Right lung (tissue), 10 donors: ENCODE measurements at places on chromosomes 11 and 22. TPM values are rescaled to one million over a fixed set of nuclear protein-coding genes. Genes with fewer than 3 reads are reported as not detected.

DNA sequence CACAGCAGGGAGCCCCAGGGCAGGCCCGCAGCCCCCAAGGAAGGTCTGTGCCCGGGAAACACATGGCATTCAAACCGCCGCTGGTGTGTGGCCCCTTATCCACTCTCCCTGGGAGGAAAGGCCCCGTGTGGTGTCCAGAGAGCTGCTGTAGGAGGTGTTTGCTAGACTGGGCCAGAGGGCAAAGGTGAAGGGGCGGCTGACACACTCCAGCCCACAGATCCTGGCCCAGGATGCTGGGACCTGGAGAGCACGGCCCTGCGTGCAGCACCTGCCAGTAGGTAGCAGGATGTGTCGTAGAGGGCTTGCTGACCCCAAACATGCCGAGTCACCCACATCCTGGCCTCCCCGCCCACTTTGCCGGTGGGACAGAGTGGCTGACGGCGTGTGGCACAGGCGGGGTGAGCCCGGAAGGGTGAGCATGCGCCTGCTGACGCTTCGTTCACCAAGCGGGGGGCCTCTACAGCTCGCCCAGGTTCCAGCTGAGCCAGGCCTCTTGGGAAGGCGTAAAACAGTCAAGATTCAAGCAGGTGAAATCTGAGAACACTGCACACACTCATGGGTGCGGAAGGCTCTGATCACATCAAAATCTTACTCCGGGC, 11.0 kb downstream of the OSBPL5 start:
- DNase-seq, result peak; percentile 46

The ABCC8 gene
- 5.2 TPM for polyA plus RNA-seq

DNA sequence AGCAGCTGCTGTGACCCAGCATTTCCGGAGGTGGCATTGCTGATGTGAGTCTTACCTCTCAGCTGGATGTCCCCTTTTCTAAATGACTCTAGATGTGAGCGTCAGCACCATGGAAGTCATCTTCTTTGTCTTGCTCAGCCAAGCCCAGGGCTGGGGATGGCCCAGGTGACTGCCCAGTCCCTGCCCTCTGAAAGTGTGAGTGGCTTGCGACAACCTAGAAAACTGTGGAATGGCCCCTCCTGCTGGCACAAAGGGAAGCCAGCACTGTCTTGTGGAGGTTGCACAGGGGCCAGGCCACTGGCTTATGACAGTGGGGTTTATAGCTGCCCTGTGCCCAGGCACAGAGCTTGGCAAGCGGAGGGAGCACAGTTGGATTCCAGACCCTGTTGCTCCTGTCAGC, 6.2 kb downstream of the TUB start:
- DNase-seq, result no peak

DNA sequence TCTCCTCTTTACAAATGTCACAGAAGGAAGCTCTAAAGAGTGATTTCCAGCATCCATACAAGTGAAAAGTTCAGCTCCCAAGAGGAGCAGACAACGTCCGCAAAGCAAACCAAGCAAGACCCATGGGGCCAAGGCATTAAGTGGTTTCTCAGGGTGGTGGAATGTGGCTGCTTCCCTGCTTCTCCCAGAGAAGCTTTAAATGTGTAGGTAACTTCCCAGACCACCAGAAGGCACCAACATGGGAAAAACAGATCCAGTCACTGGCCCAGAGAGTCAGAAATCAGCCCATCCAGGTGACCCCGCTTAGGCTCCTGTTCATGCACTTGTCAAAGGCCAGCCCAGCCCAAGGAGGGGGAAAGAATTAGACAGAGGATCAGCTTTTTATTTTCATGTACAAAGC, 13.3 kb upstream of the PHF21A start:
- no peak for DNase-seq

The GAB4 gene
- not detected for polyA plus RNA-seq

The OR52I1 gene
- polyA plus RNA-seq, result 0.10 TPM

The NTM gene
- 21.8 TPM for polyA plus RNA-seq

- DNase-seq, result no peak
These were observed 91.4 kb upstream of the BIRC3 start for GRCh38 chr11:102225689-102226568.

GRCh38 chr11:83070731-83071566, 748 bp downstream of the RAB30 start:
- DNase-seq, result peak; percentile 44

The CYB5R2 gene
- 27.0 TPM for polyA plus RNA-seq

- DNase-seq, result no peak
These were observed 171.1 kb downstream of the CRYBB2 start for GRCh38 chr22:25390297-25391240.

- DNase-seq, result no peak
These were observed 59.2 kb downstream of the MPPED1 start for GRCh38 chr22:43470941-43471585.

DNA sequence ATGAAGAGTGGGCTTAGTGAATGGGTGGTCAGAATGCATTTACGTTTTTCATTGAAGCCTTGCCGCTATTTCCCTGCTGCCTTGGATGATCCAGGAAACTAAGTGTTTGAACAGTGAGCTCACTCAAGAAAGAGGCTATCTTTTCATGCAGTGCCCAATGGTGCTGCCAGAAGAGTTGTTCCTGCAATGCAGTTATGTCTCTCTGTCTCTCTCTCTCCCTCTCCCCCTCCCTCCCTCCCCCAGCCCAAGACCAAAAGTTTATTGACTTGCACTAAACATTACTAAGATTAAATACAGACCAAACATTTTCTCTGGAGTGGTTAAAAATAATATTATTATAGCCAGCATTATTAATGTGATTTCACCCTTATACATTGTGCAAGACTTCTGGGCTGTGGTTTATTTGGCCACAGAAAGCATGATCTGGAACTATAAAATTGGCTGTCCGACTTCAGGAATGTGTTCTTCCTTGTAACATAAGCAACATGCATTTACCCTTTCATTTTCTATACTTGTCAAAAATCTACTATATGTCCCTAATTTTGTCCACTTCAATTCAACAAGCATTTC, 6.6 kb upstream of the FUT4 start:
- DNase-seq, result peak; percentile 29

DNA sequence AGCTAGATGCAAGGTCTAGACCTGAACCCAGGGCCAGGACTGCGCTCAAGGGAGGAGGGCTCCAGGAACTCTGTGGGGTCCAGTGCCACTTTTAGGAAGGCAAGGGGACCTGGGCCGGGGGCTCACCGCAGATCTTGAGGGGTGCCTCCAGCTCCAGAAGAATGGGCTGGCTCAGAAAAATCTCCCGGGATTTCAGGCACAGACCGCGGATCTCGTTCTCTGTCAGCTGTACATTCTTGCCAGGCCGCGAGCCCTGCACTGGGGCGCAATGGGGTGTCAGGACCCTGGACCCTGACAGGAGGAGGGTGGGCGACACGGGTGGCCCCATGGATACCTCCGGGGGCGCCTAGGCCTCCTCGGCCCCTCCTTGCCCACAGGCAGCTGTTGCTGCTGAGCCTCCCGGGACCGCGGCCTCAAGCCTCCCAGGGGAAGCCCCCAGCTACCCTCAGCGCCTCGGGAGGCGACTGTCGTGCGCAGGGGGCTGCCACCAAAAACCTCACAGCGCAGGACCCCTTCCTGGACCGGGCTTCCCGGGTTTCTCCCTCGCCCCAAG, 640 bp downstream of the PPP1CA start:
- DNase-seq, result no peak

The SRRD gene
- polyA plus RNA-seq, result 23.4 TPM

The MAP6 gene
- 7.6 TPM for polyA plus RNA-seq

The GSC2 gene
- polyA plus RNA-seq, result not detected

GRCh38 chr22:27251563-27251962, 550.0 kb downstream of the MN1 start:
- no peak for DNase-seq
